A172 (cell line): ENCODE measurements at places on chromosomes 7 and 10.
A peak's percentile ranks its signal among the peaks of the same experiment; 100 is the strongest.

DNA sequence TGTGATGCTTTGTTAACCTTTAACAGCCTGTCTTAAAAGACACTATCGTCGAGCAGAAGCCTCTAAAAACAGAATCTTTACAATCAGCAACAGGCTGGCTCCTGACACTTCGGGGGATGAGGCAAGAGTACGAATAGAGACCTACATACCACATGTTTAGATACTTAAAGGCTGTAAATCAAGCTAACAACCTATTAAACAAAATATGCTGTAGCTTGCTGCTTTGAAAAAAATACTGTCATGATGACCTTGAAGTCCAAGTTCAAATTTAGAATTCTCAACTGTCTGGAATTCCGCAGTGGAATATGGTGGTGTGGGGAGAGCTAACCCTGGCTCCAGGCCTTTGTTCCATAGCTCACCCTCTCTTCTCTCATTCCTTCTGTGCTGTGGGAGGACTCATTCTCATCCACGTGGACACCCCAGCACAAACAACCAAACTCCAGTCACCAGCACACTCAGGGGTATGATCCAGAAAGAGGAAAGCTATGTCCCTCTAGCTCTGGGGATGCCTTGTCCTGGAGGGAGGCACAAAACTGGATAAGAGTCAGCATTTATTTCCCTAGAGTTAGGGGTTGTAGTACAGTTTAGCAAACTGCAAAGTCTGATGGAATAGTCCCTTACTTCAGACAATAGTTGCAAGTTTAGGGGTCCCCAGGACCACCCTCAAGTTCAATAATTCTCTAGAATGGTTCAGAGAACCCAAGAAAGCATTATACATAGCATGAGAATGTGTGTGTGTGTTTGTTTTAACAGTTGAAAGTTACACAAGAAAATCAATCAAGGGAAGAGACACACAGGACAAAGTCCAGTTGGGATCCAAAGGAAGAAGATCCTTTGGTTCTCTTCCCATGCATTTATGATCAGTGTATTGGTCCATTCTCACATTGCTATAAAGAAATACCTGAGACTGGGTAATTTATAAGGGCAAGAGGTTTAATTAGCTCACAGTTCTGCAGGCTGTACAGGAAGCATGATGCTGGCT lies 196.1 kb upstream of the SVIL start:
- DNase-seq: no peak

DNA sequence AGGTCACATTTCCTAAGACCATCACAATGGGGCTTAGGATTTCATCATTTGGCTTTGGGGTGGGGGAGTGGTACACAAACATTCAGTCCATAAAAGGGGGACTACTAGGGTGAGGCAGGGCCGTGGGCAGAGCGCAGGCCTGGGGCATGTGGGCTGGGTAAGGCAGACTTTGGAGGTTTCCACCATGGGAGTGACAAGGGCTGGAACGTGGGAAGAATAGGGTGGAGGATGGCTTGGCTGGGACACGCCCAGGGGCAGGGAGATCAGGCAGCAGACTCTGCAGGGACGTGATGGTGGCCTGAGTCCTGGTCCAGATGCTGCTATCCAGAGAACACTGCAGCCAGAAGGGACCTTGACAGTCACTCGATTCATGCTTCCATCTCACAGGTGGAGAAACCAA lies 24.7 kb upstream of the CRHR2 start:
- no peak for DNase-seq

DNA sequence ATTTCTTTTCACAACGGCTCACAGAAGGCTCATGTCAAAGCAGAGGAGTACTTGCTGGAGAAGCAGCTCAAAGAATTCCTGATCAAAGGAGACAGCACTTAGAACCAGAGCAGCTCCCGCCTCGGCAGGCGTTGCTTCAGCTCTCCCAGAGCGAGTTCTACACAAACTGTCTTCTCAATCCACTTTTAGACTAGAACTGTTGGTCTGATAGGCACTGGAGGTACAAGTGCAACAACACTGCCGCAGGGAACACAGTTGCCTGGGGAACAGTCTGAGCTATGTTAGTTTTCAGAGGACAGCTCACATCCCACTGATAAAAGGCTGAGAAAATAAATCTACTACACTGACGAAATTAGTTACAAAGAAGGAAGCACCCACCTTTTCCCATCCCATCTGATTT lies 35.4 kb downstream of the CYTH3 start:
- DNase-seq: no peak

- no peak for DNase-seq
Measured at GRCh38 chr10:955820-956217, 24.3 kb upstream of the LARP4B start.

DNA sequence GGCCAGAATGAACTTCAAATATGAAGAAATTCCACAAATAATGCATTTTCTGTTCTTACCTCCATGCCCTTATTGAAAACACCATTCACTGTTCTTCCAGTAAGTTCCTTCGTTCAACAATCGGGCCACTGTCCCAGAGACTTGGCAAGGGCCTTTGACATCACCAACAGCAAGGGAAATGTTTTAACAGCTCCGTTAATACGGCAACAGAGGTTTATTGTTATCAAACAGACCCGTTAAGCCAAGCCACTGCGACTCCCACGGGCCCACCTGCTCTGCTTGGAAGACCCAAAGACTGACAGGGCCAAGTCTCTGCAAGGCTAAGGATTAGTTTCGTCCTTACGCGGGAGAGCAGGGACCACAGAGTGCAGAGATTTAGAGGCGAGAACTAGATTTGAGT lies 43.4 kb upstream of the LYZL1 start:
- DNase-seq: no peak

DNA sequence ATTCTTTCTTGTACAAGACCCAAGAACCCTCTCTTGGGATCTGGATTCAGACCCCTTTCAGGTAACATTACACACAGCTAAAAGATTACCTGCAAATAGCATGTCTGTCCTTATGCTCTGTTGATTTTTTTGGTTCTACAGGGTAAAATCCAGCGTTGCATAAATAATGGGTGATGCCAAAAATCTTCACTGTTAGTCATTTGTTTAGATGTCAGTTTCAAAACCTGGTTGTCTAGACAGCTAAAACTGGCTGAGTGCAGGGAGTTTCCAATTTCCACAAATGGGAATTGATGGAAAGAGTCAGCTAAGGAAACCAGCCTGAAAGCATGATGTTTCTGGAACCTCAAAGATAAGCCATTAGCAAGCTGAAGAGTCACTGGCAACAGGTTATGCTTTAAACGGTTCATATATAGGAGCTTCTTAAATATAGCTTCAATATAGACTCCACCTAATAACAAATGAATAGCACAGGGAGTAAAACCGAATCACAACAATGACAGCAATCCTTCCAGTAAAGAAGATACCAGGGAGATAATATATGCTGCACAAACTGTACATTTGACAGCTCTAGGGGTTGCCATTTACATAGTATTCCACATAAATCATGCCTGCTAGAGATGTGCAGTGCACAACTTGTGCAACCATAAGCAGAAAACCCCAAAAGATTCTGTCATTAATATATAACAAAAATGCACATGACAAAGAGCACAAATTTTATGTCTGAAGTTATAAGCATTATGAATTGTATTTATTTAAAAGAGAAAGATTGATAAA lies 20.4 kb downstream of the CCDC71L start:
- no peak for DNase-seq

DNA sequence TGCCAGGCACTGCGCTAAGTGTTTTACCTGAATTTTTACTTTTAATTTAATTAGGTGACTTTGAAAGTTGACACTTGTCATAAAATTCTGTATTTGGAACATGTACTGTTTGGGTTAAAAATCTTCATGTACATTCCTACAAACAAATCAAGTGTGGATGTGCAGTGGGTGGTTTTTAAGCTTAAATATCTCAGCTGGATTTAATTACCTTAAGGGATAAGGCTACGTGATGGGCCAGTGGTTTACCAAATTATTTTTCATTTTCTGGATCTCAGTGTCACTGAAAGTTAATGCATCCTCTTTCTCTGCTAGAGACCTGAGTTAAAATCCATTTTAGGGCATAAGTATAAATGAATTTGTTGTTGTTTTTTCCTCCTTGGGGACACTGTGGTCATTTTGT lies 51.1 kb downstream of the EXOC4 start:
- no peak for DNase-seq

GRCh38 chr10:114767986-114768821 lies 53.4 kb upstream of the FHIP2A start:
- DNase-seq: no peak

GRCh38 chr7:24713039-24713793 lies 44.0 kb downstream of the GSDME start:
- no peak for DNase-seq

- no peak for DNase-seq
Measured at GRCh38 chr10:92480413-92480812, 93.5 kb downstream of the IDE start.

DNA sequence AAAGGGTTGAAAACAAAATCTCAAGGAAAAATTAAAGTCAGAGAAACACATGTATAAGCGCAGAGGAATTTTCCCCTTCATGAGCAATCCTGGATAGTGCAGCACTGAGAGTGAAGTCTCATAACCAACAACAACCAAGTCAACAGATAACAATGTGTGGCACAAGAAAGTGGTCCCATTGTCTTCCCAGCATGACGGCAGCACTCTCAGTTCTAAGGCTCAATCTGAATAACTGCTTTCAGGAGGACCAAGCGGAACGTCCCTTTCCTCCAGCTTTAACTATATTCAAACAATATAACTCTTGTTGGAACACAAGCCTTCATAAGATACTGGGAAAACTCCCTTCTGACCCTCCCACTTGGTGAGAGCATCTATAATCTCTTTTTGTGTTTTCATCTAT lies 137.9 kb downstream of the RAPGEF5 start:
- no peak for DNase-seq

DNA sequence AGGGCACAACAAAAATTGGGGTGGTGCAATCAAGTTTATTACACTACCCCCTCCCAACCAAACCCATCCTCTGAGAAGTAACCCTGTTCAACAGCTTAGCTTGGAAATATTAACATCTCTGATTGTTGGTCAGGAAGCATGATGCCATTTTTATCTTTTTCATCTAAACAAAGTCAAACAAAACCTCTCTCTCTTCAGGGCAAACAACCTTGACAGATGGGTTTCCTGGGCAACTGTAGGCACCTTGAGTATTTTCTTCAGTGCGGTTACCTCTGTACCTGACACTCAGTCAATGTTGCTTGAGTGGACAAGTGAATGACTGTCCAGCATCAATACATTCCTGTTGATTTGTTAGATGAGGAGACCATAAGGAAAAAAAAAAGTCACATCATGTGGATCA lies 183.6 kb downstream of the NRP1 start:
- DNase-seq: no peak

- DNase-seq: no peak
Measured at GRCh38 chr7:42692621-42693020, 219.2 kb downstream of the C7orf25 start.

- DNase-seq: no peak
Measured at GRCh38 chr10:123622381-123622780, 43.8 kb upstream of the GPR26 start.

DNA sequence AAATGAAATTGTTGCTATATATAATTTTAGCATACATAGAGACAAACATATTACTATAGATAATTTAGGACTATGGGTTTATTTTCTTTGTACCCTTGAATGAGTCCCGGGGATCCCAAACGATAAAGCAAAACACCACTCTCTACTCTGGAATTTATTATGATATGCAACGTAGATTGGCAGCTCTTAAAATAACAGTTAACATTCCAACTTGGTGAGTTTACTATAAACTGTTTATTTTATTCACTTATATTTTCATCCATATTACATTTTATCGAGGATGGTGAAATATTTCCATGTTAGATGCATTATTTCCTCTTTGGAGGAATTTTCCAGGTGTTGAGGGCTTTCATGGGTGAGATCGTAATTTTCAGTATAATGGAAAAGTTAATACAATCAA lies 138.7 kb upstream of the DGKB start:
- DNase-seq: peak; percentile 22

DNA sequence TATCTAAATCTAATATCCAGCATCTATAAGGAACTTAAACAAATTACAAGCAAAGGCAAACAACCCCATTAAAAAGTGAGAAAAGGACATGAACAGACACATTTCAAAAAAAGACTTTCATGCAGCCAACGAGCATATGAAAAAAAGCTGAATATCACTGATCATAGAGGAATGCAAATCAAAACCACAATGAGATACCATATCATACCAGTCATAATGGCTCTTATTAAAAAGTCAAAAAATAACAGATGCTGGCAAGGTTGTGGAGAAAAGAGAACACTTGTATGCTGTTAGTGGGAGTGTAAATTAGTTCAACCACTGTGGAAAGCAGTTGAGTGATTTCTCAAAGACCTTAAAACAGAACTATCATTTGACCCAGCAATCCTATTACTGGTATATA lies 334.4 kb upstream of the CACNA2D1 start:
- peak; percentile 16 for DNase-seq

- DNase-seq: peak; percentile 29
Measured at GRCh38 chr7:6246251-6246917, 26.0 kb downstream of the CYTH3 start.

GRCh38 chr10:130395248-130395936 lies 259.2 kb downstream of the GLRX3 start:
- DNase-seq: no peak

- no peak for DNase-seq
Measured at GRCh38 chr10:124315591-124316270, 103.0 kb downstream of the OAT start.

DNA sequence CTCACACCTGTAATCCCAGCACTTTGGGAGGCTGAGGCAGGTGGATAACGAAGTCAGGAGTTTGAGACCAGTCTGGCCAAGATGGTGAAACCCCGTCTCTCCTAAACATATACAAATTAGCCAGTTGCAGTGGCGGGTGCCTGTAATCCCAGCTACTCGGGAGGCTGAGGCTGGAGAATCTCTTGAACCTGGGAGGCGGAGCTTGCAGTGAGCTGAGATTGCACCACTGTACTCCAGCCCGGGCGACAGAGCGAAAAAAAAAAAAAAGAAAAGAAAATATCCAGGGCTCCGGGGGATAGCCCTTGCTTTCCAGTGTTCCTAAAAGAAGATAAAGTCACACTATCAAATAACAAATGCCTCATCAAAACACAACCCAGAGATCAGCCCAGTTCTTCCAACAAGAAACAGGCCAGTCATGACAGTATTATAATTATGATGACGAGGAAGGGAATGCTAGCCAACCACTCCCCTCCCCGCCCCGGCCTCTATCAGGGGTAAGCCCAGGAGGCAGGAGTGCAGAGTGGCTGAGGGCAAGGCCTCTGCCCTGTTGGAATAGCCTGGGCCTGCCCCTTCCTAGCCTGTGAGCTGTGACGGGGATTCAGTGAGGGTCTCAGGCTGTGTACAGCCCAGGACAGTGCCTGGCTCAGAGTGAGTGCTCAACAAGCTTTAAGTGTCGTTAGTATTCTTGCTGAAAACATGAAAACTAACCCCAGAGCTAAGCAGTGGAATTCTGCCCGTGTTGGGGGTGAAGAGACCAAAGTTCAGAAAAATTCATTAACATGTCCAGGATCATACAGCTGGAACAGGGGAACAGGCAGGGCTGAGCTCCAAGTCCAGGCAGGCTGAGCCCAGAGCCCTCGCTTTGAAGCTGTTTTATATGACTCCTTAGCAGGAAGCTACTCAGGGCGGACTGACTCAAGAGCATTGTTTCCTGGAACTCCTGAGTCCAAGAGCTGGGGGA lies 54.3 kb downstream of the FAM241B start:
- no peak for DNase-seq
